SW480 (cell line): ENCODE measurements at places on chromosomes 3 and 15.

- DNase-seq = no peak
Measured at GRCh38 chr15:44736181-44736765, at the start of gene TRIM69. TSS of gene TRIM69 (plus strand) at chr15:44736528. CDS start at chr15:44736705, 177 bp downstream.

- peak; percentile 80 for DNase-seq
Measured at GRCh38 chr3:30659270-30660130, 53.1 kb downstream of the TGFBR2 start.

DNA sequence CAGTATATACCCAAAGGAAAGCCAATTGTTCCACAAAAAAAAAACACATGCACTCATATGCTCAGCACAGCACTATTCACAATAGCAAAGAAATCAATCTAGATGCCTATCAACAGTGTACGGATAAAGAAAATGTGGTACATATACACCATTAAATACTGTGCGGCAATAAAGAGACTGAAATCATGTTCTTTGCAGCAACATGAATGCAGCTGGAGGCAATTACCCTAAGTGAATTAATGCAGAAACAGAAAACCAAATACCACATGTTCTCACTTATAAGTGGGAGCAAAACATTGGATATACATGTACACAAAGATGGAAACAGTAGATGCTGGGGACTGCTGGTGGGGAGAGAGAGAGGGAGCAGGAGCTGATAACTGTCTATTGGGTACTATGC, 124.2 kb upstream of the AADACL2 start:
- no peak for DNase-seq

GRCh38 chr15:48964898-48965297, 1.2 kb upstream of the SHC4 start:
- no peak for DNase-seq

GRCh38 chr15:43237842-43238470, 17.1 kb upstream of the EPB42 start:
- DNase-seq = no peak

GRCh38 chr3:99111235-99111634, 209.7 kb upstream of the DCBLD2 start:
- DNase-seq = no peak
